Dorsolateral prefrontal cortex (tissue), 122 donors: ENCODE measurements at places on chromosomes 7 and 10. TPM values are rescaled to one million over a fixed set of nuclear protein-coding genes. Genes with fewer than 3 reads are reported as not detected.
A peak's percentile ranks its signal among the peaks of the same experiment; 100 is the strongest.

The EPDR1 gene
- 82.3 TPM for total RNA-seq

The PLEKHA8 gene
- total RNA-seq, result 16.9 TPM

The TMEM106B gene
- 61.8 TPM for total RNA-seq

The OR2A5 gene
- total RNA-seq, result not detected

The GRM3 gene
- total RNA-seq, result 77.9 TPM

The BAIAP2L1 gene
- 0.36 TPM for total RNA-seq

The TSPAN13 gene
- 88.3 TPM for total RNA-seq

The CNPY1 gene
- total RNA-seq, result not detected

- DNase-seq, result peak; percentile 85
Measured at GRCh38 chr10:102408728-102409603, 9.6 kb downstream of the PSD start.

GRCh38 chr7:101833799-101834198, 16.4 kb downstream of the CUX1 start:
- no peak for DNase-seq

GRCh38 chr10:48476279-48476982, 128.4 kb downstream of the ARHGAP22 start:
- DNase-seq, result no peak

- no peak for DNase-seq
Measured at GRCh38 chr10:75962395-75963061, 531.1 kb downstream of the LRMDA start.

DNA sequence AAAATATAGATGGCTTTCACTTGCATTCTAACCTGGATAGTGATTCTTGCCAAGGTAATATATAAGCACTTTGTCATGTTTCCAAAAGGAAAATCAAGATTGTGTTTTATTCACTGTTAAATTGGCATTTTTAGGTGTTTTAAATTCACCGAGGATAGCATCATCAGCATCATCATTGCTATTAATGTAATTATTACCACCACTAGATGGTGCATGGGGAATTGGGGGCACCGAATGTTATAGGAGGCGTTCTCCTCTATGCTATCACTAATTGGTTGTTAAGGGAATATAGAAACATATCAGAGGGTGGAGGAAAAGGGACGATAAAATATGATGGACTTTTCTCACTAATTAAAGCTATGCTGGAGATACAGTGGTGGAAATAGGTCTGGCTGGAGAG, 95.5 kb downstream of the CELF2 start:
- no peak for DNase-seq

DNA sequence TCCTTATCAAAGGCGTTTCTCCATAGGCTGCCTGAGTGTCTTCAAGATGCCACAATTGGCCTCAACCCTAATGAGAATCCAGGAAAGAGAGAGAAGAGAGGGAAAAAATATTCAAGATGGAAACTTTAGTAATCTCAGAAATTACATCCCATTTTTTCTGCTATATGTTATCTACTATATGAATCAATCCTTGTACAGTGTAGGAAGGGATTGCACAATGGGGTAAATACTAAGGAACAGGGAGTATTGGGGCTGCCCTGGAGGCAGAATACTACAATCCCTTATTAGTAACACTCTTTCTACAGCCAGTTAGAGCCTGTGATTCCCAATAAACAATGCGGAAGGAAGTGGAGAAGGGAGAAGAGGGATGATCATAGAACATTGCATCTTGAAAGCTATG, 27.9 kb downstream of the TFPI2 start:
- DNase-seq, result no peak

DNA sequence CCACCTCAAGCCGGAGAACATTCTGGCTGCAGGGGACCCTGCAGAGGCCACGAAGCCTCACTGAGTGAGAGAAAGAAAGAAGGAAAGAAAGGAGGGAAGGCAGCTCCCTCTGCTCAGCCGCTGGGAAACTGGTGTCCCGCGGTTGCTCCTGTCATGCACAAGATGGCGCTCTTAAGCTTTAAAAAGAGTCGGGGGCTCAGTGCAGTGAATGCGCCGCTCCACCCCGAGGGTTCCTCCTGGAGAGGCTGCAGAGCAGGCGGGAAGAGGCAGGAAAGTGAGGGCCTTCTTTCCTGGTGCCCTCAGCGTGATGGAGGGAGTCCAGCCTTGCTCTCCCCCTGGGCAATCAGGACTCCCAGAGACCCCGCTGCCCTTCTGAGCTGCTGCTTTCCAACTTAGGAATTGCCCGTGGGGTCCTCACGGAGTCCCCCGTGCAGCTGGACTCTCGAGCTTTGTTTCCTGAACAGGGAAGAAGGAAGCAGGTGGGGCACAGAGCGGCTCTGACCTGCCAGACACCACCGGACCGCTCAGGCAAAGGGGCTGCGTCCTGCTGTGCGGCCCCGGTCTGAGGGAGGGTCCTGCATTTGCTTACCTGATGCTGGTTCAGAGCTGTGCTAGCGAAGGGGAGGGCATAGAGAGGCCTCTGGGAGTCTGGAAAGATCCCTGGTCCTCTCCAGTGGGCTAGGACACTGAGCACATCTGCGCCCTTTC, 141.9 kb upstream of the MKI67 start:
- no peak for DNase-seq

DNA sequence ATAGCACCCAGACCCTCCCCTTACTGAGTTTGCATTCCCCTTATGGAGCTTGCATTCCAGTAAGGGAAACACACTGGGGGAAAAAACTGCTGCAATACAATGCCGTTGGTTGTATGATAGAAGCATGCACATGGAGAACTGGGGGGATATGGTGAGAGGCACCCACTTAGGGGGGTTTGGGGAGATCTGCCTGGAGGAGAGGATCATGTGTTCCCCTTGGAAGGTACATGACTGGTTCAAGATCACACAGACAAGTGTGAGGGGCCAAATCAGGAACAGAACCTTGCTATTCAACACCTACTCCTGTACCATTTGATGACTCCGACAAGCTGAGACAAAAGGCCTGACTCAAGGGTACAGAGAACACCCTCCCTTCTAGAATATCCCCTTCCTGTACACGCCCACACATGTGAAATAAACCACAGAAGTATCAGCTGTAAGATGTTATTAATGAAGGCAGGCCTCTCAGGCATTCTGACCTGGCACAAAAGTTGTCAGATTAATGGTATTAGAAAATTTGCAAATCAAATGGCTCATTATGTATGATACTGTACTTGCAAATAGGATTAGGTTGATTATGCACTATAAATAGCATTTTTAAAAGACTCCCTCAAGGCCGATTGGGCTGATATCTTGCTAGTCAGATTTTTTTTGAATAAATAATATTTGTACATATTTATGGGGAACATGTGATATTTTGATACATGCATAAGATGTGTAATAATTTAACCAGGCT, 122.2 kb downstream of the NPY start:
- DNase-seq, result no peak

- DNase-seq, result no peak
Measured at GRCh38 chr10:74988832-74989561, 122.5 kb upstream of the SAMD8 start.

DNA sequence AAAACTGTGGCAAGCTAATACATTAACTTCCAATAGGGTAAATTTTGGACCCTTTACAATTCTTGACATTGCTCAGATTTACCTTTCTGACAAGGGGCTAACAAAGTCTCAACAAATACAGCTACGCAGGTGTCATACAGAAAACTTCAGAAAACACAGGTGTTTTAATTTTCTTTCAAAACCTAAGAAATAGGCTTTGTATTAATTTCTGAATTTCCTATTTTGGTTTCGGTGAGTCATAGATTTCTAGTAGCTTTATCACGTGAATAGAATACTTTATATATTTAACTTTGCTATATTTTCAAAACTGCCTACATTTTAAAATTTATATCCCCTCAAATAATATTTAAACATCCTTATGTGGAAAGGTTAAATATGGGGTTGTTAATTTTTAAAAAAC, 215.3 kb downstream of the DGKB start:
- DNase-seq, result no peak

GRCh38 chr7:23721456-23721855, 11.4 kb downstream of the STK31 start:
- no peak for DNase-seq
